ENCODE measurements at places on chromosomes 3 and 15.

DNA sequence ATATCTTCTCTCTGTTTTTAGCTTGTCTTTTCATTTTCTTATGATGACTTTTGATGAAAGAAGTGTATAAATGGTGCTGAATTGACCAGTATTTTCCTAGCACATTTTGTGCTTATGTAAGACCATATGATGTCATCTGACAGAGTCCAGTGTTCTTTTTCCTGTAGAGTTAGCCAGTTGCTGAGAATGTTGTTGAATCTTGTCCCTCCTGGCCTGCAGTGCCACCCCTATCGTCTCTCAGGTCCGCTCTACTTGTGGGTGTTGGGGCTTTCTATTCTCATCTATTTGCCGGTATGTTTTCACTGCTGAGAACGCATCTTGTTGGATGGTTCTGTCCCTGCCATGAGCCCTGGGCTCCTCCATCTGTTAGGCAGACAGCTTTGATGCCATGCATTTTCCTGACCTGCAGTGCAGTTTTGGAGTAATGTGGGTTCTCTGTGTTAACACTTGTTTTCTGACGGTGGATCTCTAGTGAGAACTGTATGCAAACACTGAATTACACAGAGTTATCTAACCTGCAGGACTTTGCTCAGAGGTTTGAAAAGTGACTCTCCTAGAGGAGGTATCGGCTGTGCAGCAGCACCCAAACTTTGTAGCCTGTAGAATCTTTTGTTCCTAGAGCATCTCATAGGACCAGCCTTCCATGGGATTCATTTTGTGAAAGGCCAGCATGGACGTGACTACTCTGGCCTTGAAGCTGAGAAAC, 44.6 kb downstream of the SLC6A20 start:
- no peak for DNase-seq

DNA sequence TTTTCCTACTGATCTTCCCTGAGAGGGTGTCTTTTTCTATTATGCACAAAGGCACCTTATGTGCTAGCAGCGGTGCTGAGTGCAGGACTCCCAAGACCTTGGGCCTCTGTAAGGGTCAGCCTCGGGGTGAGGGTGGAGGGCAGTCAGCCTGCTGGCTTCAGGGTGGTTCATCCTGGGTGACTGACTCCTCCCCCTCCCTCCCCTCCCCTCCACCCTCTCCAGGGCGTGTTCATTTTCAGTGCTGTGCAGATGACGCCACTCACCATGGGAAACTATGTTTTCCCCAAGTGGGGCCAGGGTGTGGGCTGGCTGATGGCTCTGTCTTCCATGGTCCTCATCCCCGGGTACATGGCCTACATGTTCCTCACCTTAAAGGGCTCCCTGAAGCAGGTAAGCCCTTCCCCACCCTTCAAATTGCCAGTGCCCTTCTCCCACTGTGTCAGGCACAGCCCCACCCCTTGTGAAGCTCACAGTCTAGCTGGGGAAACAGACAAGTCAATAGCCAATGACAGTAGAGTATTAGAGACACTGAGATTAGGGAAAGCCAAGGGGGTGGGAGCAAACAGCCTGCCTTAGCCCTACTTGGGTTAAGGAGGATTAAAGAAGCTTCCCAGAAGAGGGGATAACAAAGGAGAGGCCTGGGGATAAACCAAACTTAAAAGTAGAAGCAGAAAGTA, 41.9 kb downstream of the SLC6A1 start:
- DNase-seq, result no peak

- DNase-seq, result no peak
These were observed 691.1 kb downstream of the DIPK2A start for GRCh38 chr3:144662729-144663128.

DNA sequence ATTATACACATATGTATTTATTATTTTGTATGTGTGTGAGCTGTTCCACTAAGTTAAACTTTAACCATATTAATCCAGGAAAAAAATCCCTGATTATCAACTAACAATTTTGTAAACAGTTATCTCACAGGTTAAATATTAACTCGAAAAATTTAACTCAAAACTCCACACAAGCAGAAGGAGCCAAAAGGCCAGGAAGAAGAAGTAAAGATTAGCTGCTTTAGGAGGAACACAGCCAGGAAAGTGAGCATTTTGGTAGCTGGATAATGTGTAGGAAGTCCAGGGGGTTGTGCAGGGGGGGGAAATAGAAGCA, 425.0 kb downstream of the TIGIT start:
- DNase-seq, result no peak

DNA sequence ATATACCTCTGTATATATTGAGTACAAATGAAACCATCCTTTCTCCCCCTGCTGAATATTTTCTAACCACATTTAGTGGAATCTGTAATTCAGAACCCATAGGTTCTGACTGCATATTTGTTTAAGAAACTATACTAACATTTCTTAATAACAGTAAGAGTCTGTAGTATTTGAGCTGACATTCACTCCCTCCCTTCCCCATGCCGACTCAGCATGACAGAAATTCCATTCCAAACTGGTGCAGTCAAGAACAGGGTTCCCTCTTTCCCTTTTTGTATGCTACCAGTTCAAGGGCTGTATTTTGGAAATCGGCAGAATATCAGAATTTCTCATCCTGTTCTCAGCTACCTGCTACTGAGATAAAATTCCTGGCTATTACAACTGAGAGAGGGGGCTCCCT, 796.6 kb upstream of the DPPA4 start:
- DNase-seq, result no peak

Measured in endothelial cell (in vitro differentiated cells).